Fibroblast of villous mesenchyme (primary cell): ENCODE measurements at places on chromosomes 12 and 14. TPM values are rescaled to one million over a fixed set of nuclear protein-coding genes. Genes with fewer than 3 reads are reported as not detected.

The ASCL1 gene
- not detected in 2 replicates for total RNA-seq

The GDF3 gene
- total RNA-seq = not detected in 2 replicates

The GPR84 gene
- not detected in 2 replicates for total RNA-seq

The ANO4 gene
- total RNA-seq = 8.4 and 13.8 TPM in 2 replicates

The CCDC197 gene
- total RNA-seq = not detected in 2 replicates

The P2RX7 gene
- total RNA-seq = 0.43 and 0.64 TPM in 2 replicates
